Thymus (tissue), 14 donors: ENCODE measurements at places on chromosomes 1 and 21. TPM values are rescaled to one million over a fixed set of nuclear protein-coding genes. Genes with fewer than 3 reads are reported as not detected.
A peak's percentile ranks its signal among the peaks of the same experiment; 100 is the strongest.

GRCh38 chr21:41228958-41229357 lies 61.0 kb downstream of the BACE2 start:
- H3K27ac ChIP-seq, result no peak overlapping the region
- H3K27me3 ChIP-seq, result no peaks in the 10 kb centered on the region
- DNase-seq, result no peak
- H3K36me3 ChIP-seq, result no peaks in the 10 kb centered on the region
- no peak overlapping the region for H3K4me3 ChIP-seq

GRCh38 chr1:36537991-36538390 lies 55.3 kb upstream of the CSF3R start:
- H3K27me3 ChIP-seq, result peaks cover 5% of the 10 kb centered on the region
- no peak overlapping the region for H3K27ac ChIP-seq
- no peaks in the 10 kb centered on the region for H3K4me1 ChIP-seq
- no peak for DNase-seq
- no peak overlapping the region for H3K4me3 ChIP-seq

GRCh38 chr1:109249654-109250401 lies 489 bp downstream of the CELSR2 start:
- peak overlapping the region; percentile 23 for H3K4me3 ChIP-seq
- DNase-seq, result no peak
- H3K36me3 ChIP-seq, result no peaks in the 10 kb centered on the region
- H3K4me1 ChIP-seq, result peaks cover 9% of the 10 kb centered on the region

DNA sequence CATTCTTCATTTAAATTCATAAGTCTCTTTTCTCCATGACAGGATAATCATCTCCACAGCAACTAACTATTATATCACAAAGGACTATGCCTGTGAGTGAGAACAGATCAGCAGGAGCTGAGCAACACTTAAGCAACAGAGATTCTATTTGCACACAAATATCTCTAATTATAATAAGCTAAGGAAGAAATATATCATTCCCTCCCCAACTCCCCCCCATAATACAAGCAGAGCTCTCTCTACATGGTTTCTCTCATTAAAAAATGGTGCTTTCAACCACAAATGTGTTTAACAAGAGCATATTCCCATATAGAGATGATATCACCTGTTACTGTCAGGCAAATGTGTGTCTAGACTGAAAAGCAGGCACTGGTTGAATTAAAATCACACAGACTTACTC lies 34.5 kb upstream of the NIBAN1 start:
- H3K27ac ChIP-seq, result no peak overlapping the region
- no peaks in the 10 kb centered on the region for H3K4me1 ChIP-seq
- H3K36me3 ChIP-seq, result no peaks in the 10 kb centered on the region

- no peaks in the 10 kb centered on the region for H3K27me3 ChIP-seq
- peaks cover 27% of the 10 kb centered on the region for H3K36me3 ChIP-seq
- H3K27ac ChIP-seq, result peak within 1 kb of the TSS; percentile 62
- peaks cover 15% of the 10 kb centered on the region for H3K4me1 ChIP-seq
These were observed at the start of gene HYI for GRCh38 chr1:43453442-43454269. Gene HYI (minus strand): TSS chr1:43453931. CDS start chr1:43453793, 138 bp downstream.

DNA sequence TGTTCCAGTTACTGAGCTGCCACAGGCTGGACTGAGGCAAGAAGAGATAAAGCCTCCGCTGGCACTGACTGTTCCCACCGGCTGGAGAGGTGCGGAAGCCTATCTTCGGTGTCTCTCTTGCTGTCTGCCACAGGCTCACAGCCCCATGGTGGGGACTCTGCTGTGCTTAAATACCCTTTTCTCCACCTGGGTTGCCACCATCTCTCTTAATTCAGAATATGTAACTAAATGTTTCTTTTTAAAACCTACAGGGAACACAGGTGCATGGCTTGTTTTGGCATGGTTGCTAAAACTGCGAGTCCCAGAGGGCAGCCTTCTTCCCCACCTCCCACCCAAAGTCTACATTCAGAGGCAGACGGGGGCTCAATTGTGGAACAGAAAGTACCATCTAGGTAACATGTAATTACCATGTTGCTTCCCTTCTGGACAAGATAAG lies 8.1 kb upstream of the LBR start:
- peak; percentile 38 for DNase-seq
- no peak overlapping the region for H3K4me3 ChIP-seq
- H3K4me1 ChIP-seq, result peaks cover 42% of the 10 kb centered on the region

- no peaks in the 10 kb centered on the region for H3K4me1 ChIP-seq
- DNase-seq, result no peak
- no peaks in the 10 kb centered on the region for H3K27me3 ChIP-seq
- no peak overlapping the region for H3K4me3 ChIP-seq
These were observed 11.8 kb upstream of the FUBP1 start for GRCh38 chr1:77990629-77991204.

DNA sequence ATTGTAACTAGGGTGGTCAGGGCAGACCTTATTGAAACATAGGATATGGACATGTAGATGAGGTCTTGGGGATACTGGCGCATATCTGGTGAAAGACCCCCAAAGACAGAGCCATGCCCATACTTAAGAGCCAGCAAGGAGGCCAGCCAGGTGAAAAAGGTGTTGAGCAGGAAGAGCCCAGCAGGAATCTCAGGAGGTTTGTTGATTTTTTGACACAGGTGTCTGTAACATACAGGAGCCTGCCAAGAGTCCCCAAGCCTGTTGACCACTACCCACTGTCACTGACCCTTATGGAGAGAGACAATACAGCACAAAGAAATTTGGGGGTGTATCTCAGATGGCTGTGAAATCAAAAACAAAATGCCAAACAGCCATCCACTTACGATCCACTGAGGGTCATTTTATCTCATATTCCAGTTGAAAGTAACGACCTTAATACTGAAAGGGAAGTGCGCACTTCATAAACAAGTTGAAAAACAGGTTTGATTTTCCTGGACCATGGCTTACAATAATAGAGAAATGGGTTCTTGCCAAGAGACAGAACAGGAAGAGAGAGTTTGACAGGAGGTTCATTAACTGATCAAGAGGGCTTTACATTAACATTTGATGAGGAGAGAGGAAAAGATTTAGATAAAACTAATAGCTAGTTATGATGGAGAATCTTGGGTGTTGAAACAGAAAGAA lies 163.6 kb downstream of the GLUL start:
- no peak overlapping the region for H3K4me3 ChIP-seq
- H3K27me3 ChIP-seq, result no peaks in the 10 kb centered on the region
- no peak for DNase-seq
- no peak overlapping the region for H3K27ac ChIP-seq

DNA sequence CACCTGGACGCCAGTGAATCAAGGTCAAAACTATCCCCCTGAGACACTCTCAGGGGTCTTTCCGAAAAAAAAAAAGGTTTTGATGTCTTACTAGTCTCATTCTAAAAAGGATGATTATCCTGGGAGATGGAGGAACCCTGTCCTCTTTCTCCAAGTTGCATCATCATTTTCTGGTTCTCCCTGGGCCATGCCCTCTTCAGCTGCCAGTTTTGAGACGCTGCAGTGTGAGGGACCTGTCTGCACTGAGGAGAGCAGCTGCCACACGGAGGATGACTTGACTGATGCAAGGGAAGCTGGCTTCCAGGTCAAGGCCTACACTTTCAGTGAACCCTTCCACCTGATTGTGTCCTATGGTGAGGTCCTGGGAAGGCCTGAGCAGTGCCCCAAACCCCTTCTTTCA lies 3.5 kb downstream of the FCRLA start:
- no peak for DNase-seq
- no peak overlapping the region for H3K4me3 ChIP-seq
- no peaks in the 10 kb centered on the region for H3K36me3 ChIP-seq
- H3K27me3 ChIP-seq, result peaks cover 25% of the 10 kb centered on the region
- H3K4me1 ChIP-seq, result no peaks in the 10 kb centered on the region

DNA sequence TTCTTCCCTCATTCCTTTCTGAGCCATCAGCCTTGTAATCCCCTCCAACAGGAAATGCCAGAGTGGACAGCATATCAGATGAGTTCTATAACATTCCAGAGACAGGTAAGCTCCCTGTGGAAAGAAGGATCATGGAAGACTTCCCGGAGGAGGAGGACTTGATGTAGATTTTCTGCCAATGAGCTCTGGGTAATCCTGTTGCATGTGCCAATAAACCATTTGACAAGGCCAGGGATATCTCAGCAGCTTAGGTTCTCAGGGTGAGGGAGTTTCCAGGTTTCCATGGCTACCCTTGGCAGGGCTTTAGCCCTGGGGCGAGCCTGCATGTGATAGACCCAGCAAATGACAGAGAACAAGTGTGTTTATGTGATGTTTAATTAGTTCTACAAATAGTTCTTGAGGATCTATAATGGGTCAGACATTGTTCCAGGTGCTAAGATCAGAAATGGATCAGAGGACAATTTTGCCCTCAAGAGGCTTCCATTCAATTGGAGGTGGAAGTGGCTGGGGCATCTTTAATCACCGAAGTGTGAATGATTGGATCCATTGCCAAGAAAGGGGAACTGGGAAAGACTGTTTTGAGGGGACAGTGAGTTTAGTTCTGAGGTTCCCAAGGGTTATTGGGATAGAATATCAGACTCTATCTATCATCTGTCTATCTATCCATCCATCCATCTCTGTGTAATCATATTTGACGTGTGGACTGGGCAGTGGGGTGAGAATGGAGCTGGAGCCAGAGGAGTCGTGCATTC lies 6.9 kb downstream of the PLA2G5 start:
- peaks cover 8% of the 10 kb centered on the region for H3K27me3 ChIP-seq
- DNase-seq, result no peak
- no peak overlapping the region for H3K27ac ChIP-seq

DNA sequence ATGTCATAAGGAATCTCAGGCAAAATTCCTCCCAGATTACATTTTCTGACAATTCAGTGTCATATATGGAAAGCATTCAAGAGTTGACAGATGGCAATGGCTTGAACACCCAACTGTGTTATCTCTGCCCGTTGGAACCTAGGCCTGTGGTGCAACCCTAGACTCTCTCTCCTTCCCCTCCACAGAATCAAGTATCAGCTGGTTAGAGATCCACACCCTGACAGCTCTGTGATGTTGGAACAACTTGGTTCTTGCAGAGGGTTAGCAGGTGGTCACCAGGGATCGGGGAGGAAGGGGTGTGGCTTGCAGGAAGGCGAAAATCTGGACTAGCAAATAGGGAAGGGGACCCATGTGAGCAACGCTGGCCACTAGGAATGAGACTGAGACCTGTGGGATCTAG lies 26.3 kb downstream of the PCSK9 start:
- no peaks in the 10 kb centered on the region for H3K4me1 ChIP-seq
- no peak for DNase-seq
- H3K27ac ChIP-seq, result no peak overlapping the region
- H3K4me3 ChIP-seq, result no peak overlapping the region
- peaks cover 37% of the 10 kb centered on the region for H3K36me3 ChIP-seq

DNA sequence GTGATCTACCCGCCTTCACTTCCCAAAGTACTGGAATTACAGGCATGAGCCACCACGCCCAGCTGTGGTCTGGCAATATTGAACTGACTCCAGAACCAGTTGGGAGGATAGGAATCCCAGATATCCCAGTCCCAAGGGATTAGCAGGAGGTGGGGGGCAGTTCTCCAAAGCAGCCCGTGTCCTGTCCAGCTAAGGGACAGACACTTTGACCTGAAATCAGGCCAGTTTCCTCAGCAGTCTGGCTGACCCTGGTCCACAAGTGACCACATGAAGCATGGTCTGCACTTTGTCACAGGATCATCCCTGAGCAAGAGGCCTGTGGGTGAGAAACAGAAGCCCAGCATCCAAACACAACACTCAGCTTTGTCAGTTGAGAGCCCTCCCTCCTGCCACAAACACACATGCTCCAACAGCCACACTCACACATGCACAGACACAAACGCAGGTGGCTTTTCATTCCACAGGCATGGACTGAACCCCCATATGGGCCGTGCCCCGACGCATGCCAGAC lies 2.7 kb upstream of the FDPS start:
- H3K27me3 ChIP-seq, result no peaks in the 10 kb centered on the region
- no peak overlapping the region for H3K4me3 ChIP-seq
- H3K4me1 ChIP-seq, result peaks cover 6% of the 10 kb centered on the region
- H3K36me3 ChIP-seq, result peaks cover 6% of the 10 kb centered on the region

DNA sequence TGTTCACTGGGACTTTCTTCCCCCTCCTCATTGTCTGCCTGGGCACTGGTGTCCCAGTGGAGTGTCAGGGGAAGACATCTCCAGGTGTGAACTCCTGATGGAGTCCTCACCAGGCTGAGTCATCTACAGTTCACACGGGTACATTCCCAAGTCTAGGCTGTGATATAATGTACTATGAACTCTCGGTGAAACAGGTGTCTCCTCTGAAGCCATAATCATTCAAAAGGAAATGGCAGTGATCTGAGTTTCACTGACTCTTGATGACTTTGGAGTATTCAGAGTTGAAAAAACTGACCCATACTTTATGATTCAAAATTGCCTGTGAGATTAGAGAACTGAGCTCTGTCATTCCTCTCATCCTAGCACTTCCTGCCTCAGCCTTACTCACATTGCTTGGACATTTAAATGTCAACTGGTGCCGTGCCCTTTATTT lies 9.1 kb downstream of the LAMC2 start:
- peak overlapping the region; percentile 82 for H3K27ac ChIP-seq
- no peaks in the 10 kb centered on the region for H3K27me3 ChIP-seq
- DNase-seq, result no peak
- H3K4me3 ChIP-seq, result no peak overlapping the region

- no peaks in the 10 kb centered on the region for H3K27me3 ChIP-seq
- peaks cover 10% of the 10 kb centered on the region for H3K4me1 ChIP-seq
- DNase-seq, result no peak
- H3K27ac ChIP-seq, result no peak overlapping the region
- H3K4me3 ChIP-seq, result no peak overlapping the region
These were observed 44.9 kb downstream of the LRRC8D start for GRCh38 chr1:89865498-89866382.

GRCh38 chr1:233606813-233607212 lies 7.1 kb upstream of the KCNK1 start:
- no peaks in the 10 kb centered on the region for H3K36me3 ChIP-seq
- no peak for DNase-seq
- no peak overlapping the region for H3K4me3 ChIP-seq

- no peak for DNase-seq
- H3K27ac ChIP-seq, result no peak overlapping the region
- no peak overlapping the region for H3K4me3 ChIP-seq
- H3K36me3 ChIP-seq, result no peaks in the 10 kb centered on the region
- no peaks in the 10 kb centered on the region for H3K4me1 ChIP-seq
These were observed 216.0 kb downstream of the BACH1 start for GRCh38 chr21:29514652-29515247.

GRCh38 chr1:203667616-203668015 lies 41.0 kb downstream of the ATP2B4 start:
- H3K4me3 ChIP-seq, result no peak overlapping the region
- no peak for DNase-seq

DNA sequence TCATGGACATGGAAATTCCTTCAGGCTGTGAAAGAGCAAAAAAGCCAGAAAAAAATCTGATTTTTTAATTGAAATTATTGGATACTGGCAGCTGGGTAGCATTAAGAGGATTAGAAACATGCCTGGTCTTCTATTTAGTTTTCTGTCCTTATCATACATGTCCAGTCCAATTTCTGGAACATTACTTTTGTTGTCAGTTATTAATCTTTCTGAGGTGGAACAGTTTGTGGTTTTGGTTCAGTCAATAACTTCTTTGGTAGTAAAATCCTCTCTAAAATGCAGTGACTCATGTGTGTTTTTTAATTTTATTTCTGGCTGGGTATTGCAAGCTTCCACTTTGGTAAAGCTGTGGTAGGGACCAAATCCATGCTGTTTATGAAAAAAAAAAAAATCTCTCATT lies 687.0 kb upstream of the ADGRL2 start:
- H3K27me3 ChIP-seq, result no peaks in the 10 kb centered on the region
- H3K36me3 ChIP-seq, result no peaks in the 10 kb centered on the region
- H3K4me3 ChIP-seq, result no peak overlapping the region

S1PR1 gene
- 17.1 TPM for total RNA-seq

NKAIN1 gene
- total RNA-seq, result 0.19 TPM

TEKT2 gene
- total RNA-seq, result 1.8 TPM

PROK1 gene
- total RNA-seq, result 0.19 TPM

SYT6 gene
- total RNA-seq, result 0.09 TPM

TRPM2 gene
- total RNA-seq, result 2.7 TPM

CFAP45 gene
- total RNA-seq, result 0.52 TPM

TNFSF4 gene
- total RNA-seq, result 3.7 TPM

KCNQ4 gene
- total RNA-seq, result 0.47 TPM
